CD4-positive, alpha-beta memory T cell (primary cell): ENCODE measurements at places on chromosomes 4 and X.

GRCh38 chr4:113147498-113148111 lies 98.2 kb downstream of the ANK2 start:
- no peak for DNase-seq

- DNase-seq = no peak
These were observed 169.9 kb upstream of the RBPJ start for GRCh38 chr4:26150948-26151347.

DNA sequence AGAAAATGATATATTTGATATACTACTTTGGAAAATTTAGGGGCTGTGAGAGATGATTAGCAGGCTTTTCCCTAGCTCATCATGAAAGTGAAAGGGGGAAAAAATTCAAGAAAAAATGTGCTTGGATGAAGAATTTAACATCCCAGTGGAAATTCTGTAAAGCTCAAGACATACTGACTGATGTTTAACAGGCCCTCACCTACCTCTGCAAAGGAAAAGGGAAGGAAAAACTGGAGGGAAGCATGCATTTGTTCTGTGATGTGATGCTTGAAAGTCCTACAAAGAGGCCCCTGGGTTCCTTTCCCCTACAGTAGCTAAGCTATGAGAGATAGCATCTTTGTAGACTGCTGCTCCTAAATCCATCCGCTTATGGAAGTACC lies 364.1 kb downstream of the PDGFC start:
- DNase-seq = no peak

- no peak for DNase-seq
These were observed 928.9 kb downstream of the ARAP2 start for GRCh38 chr4:35315419-35315818.
